ENCODE measurements at places on chromosomes 3 and 15.

GRCh38 chr3:186949281-186949982, 19.1 kb downstream of the ST6GAL1 start:
- DNase-seq, result no peak
- no peak overlapping the region for H3K4me3 ChIP-seq
- no peaks in the 10 kb centered on the region for H3K27me3 ChIP-seq
- peaks cover 63% of the 10 kb centered on the region for H3K36me3 ChIP-seq

DNA sequence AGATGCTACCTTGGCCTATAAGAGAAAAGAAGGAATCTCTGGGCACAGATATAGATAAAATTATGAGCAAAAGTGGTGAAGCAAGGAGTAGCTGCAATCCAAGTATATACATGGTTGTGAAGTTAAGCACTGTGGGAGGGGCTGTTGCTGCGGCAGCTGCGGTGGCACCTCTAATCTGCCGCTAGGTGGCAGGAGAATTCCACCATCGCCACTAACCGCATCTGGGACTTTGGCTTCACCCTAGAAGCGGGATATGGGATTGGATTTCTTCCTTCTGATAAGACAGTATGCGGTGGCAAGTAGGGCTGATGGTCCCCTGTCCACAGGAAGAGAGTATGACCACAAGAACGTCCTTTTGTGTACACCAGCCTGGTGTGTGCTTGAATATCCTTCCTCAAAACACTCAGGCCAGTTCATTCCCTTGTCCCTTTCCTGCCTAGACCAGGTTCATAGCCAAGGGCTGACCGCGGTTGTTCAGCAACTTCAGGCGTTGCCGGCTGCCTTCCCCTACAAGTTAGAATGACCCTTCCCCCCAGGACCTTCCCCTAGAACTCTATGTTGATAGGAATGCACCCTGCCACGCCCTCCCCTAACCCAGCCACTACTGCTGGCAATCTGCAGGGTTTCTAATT, 5.1 kb downstream of the MAGEL2 start:
- peak; percentile 69 for DNase-seq
- H3K4me1 ChIP-seq, result peaks cover 6% of the 10 kb centered on the region
- no peak overlapping the region for H3K27ac ChIP-seq
- peaks cover 11% of the 10 kb centered on the region for H3K27me3 ChIP-seq

- H3K4me3 ChIP-seq, result no peak overlapping the region
- H3K27me3 ChIP-seq, result no peaks in the 10 kb centered on the region
- H3K27ac ChIP-seq, result no peak overlapping the region
- H3K36me3 ChIP-seq, result no peaks in the 10 kb centered on the region
- DNase-seq, result no peak
Observed at GRCh38 chr15:49035825-49036224, 10.4 kb downstream of the SECISBP2L start.

GRCh38 chr15:70758790-70759462, 4.4 kb downstream of the UACA start:
- DNase-seq, result no peak
- H3K27me3 ChIP-seq, result peaks cover 3% of the 10 kb centered on the region
- no peak overlapping the region for H3K4me3 ChIP-seq
- H3K4me1 ChIP-seq, result peaks cover 34% of the 10 kb centered on the region
- peak overlapping the region; percentile 48 for H3K27ac ChIP-seq

DNA sequence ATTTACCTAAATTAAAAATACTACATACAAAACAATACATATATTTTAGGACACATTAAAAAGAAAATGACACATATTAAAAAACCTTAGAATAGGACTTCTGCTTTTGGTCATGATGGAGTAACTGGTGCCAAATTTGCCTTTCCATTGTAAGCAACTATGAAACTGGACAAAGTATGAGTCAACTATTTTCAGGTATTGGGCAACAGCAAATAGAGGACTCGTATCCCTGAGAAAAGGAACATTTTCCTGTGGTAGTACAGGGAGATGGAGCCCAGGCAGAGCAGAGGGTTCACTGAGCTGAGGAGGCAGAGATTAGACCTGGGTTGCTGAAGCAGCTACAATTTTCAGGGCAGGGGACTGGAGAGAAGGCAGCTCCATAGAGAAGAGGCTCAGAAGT, 14.7 kb downstream of the CCR1 start:
- peaks cover 17% of the 10 kb centered on the region for H3K36me3 ChIP-seq
- no peak overlapping the region for H3K27ac ChIP-seq
- H3K4me3 ChIP-seq, result no peak overlapping the region
- DNase-seq, result no peak

- no peak for DNase-seq
- no peak overlapping the region for H3K4me3 ChIP-seq
- H3K36me3 ChIP-seq, result no peaks in the 10 kb centered on the region
- no peaks in the 10 kb centered on the region for H3K27me3 ChIP-seq
- no peak overlapping the region for H3K27ac ChIP-seq
Observed at GRCh38 chr3:104831071-104831470, 535.6 kb upstream of the ALCAM start.

DNA sequence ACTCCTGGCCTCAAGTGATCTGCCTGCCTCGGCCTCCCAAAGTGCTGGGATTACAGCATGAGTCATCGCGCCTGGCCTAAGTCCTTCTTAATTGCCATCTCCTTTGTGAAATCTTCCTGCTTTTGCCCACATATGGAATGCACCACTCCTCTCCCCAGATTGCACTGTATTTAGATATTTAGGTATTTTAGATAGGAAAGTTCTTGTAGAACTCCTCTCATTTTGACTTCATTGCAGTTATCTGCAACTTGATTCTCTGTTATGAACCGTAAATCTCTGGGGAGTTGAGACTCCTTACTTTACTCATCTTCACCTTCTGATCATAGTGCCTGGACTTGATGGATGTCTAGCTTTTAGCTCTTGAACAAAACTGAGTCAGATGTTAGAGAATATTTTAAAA, 150.7 kb downstream of the AKAP13 start:
- H3K27ac ChIP-seq, result no peak overlapping the region
- no peak overlapping the region for H3K4me3 ChIP-seq
- H3K27me3 ChIP-seq, result no peaks in the 10 kb centered on the region
- no peak for DNase-seq
- H3K4me1 ChIP-seq, result peaks cover 25% of the 10 kb centered on the region

DNA sequence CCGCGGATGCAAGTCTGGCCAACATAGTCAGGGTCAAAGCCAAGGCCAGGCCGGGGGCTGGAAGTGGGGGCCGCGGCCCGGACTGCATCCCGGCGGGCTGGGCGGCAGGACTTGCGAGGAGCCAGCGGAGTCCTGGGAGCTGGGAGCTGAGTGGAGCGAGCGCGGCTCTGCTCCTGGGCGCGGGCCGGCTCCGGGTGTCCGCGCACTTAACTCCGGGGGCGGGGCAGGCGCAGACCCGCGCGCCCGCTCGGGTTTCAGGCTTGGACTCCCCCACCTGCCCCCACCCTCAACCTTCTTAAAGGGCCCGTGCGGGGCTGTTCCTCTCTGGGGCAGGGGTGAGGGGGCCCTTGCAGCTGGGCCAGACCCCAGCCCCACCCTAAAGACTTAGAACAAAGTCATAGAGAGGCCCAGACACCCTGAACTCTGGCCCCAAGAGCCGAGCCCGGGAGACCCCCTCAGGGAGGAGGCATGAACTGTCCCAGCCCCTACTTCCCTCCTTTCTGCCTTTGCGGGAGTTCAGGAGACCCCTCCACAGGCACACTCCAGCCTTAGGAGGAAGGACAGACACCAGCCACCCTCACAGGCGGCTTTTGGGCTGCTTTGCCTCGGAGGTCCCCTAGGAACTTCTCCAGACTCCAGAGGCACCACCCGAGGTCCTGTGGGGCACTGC, at the start of gene CSPG4:
CSPG4 (minus strand) TSS at position 181 of the 670 bp plus-strand sequence; CDS start at position 88, 93 bp downstream.
- H3K4me3 ChIP-seq, result peak within 1 kb of the TSS; percentile 61
- no peaks in the 10 kb centered on the region for H3K36me3 ChIP-seq
- H3K4me1 ChIP-seq, result peaks cover 14% of the 10 kb centered on the region

GRCh38 chr3:23709987-23710386, 95.8 kb upstream of the UBE2E1 start:
- DNase-seq, result no peak
- H3K4me1 ChIP-seq, result peaks cover 40% of the 10 kb centered on the region
- H3K36me3 ChIP-seq, result no peaks in the 10 kb centered on the region
- no peak overlapping the region for H3K27ac ChIP-seq
- H3K27me3 ChIP-seq, result no peaks in the 10 kb centered on the region

- no peak overlapping the region for H3K4me3 ChIP-seq
- H3K4me1 ChIP-seq, result peaks cover 69% of the 10 kb centered on the region
- peak overlapping the region; percentile 86 for H3K27ac ChIP-seq
- H3K36me3 ChIP-seq, result peaks cover 29% of the 10 kb centered on the region
- no peak for DNase-seq
- no peaks in the 10 kb centered on the region for H3K27me3 ChIP-seq
Observed at GRCh38 chr15:68789091-68789490, 31.6 kb downstream of the ANP32A start.

DNA sequence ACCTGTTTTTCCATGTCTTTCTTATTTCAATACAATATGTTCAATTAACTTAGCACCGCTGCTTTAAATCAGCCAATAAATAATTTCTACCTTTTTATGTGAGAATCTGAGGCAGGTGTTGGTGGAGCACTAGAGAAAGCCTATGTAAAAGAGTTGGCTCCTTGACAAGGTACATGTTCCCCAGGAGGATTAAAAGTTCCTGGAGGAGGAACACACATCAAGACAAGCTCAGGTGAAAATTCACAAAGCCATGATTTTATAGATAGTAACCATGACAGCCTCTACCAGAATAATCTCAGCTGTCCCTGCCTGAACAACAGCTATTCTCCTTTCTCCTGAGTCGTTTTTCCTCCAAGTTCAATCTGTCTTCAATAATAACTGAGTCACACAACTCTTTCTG, 3.4 kb upstream of the ZBED2 start:
- H3K4me1 ChIP-seq, result no peaks in the 10 kb centered on the region
- H3K27ac ChIP-seq, result no peak overlapping the region
- DNase-seq, result no peak
- no peak overlapping the region for H3K4me3 ChIP-seq
- no peaks in the 10 kb centered on the region for H3K36me3 ChIP-seq

DNA sequence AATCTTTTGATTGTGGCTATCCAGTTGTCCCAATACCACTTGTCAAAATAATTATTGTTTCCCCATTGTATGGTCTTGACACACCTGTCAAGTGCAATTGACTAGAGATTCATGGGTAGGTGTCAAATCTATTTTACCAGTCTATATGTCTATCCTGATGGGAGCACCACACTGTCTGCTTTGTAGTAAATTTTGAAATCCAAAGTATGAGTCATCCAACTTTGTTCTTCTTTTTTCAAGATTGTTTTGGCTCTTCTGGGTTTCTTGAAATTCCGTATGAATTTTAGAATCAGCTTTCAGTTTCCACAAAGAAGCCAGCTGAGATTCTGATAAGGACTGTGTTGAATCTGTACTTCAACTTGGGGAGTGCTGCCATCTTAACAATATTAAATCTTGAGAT, 71.9 kb downstream of the CSNK1G1 start:
- no peak for DNase-seq
- no peaks in the 10 kb centered on the region for H3K27me3 ChIP-seq
- 0 out of 2 replicates have a peak, but pooled peaks cover 3% of the 10 kb centered on the region for H3K4me1 ChIP-seq
- H3K4me3 ChIP-seq, result no peak overlapping the region
- H3K36me3 ChIP-seq, result no peaks in the 10 kb centered on the region

DNA sequence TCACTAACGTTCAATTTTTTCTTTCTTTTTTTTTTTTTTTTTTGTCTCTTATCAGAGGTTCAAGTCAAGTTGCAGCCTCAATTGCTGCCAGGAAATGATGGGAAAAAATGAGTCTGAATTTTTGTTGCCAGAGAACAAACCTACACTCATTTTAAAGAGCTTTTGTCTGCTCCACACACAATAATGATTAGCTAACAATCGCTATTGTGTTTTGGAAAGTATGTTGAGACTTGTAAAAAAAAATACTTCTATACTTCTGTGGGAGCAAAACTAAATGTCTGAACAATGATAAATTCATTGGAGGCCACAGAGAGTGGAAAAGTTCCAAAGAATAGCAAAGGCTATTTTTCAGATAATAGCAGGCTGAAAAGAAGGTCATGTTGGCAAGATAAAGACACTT, 176.3 kb upstream of the LMCD1 start:
- H3K27ac ChIP-seq, result no peak overlapping the region
- H3K4me3 ChIP-seq, result no peak overlapping the region
- H3K36me3 ChIP-seq, result peaks cover 7% of the 10 kb centered on the region
- H3K4me1 ChIP-seq, result no peaks in the 10 kb centered on the region
- no peaks in the 10 kb centered on the region for H3K27me3 ChIP-seq

DNA sequence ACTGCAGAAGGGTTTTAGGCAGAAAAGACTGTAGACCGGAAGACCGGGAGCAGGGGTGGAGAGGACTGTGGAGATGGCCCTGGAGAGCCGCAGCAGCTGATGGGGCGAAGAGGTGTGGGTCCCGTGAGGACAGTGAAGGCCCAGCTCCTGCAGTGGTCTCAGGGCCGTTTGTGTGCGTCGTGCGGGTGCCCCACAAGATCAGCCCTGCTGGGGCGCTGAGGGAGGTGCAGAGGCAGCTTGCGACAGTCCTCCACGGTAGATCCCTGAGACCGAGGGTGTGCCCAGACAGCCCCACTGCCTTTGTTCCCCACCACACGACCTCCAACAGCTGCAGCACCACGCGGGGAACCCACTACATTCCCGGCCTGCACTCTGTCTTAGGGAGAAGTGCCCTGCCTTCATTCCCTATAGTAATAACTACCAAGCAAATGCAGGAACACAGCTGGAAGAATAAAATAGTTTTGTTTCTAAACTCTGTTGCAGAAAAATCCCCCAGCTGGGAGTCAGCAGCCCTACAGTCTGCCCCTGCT, 19.0 kb upstream of the CRABP1 start:
- no peak overlapping the region for H3K27ac ChIP-seq
- H3K4me1 ChIP-seq, result peaks cover 52% of the 10 kb centered on the region
- H3K27me3 ChIP-seq, result no peaks in the 10 kb centered on the region
- no peak for DNase-seq
- no peaks in the 10 kb centered on the region for H3K36me3 ChIP-seq

DNA sequence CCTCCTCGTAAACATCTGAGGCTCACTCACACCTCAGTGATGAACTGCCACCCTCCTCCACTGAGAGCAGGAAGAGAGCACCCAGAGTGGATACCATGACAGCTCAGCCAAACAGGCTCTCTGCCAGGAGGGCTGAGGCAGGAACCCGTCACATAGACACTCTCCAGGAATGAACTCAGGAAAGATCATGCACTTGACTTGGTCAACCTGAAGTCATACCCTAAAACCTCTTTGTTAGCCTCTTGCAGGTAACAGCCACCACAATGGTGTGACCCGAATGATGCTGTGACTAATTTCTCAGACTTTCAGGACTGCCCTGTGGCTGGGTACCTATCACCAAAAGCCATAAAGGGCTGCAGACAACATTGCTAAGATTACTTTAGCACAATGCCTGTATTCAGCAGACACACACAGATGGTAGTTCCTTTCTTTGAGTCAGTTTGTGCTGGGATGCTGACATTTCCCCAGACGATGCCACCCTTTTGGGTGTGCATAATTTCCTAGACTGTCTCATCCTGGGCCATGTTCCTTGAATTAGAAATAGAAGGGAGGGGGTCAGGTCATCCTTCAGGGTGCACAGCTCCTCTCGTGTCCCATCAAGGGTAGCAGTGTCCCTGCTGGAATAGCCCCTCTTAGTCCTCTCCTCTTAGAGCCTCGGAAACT, 30.3 kb downstream of the CX3CR1 start:
- no peaks in the 10 kb centered on the region for H3K27me3 ChIP-seq
- H3K27ac ChIP-seq, result no peak overlapping the region
- DNase-seq, result no peak
- no peaks in the 10 kb centered on the region for H3K4me1 ChIP-seq
- no peaks in the 10 kb centered on the region for H3K36me3 ChIP-seq
- H3K4me3 ChIP-seq, result no peak overlapping the region

All from WTC11 (cell line).